ENCODE measurements at places on chromosomes 2 and 18.

GRCh38 chr2:71045151-71045550, 23.3 kb upstream of the NAGK start:
- no peak for DNase-seq

DNA sequence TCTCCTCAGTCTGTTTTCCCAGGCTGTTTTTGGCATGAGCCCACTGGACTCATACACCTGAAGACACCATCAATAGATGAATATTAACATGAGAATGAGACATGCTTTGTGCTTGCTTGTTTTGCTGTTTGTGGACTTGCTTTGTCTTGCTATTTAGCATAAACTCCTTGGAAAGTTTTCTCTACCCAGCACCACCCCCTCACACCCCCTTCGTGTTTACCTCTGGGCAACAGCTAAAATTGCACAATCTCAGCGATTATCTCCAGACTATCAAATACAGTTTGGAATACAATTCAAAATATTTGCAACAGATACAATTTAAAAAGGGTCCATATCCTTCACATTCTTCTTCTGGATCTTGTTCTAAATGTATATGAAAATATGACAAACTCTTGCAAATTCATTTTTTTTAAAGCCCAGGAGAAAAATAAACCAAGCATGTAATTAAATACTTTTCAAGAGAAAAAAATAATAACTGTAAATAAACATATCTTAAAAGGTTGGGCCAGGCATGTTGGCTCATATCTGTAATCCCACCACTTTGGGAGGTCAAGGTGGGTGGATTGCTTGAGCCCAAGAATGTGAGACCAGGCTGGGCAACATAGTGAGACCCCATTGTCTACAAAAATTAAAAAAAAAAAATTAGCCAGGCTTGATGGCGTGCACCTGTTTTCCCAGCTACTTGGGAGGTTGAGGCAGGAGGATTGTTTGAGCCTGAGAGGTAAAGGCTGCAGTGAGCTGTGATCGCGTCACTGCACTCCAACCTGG, 32.3 kb upstream of the PMAIP1 start:
- no peak for DNase-seq

DNA sequence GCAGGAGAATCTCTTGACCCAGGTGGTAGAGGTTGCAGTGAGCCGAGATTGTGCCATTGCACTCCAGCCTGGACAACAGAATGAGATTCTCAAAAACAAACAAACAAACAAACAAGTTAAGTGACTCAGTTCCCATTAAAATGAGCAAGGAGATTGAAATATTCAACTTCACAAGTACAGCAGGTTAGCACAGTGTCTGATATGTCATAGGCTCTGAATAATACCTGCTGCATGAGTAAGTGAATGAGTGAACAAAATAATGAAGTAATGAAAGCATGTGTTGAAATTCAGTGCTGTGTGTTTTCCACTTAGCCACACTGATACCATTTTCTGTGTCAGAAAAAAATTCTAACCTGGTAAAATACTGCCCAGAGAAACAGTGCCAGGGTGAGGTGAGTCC, 41.9 kb upstream of the SETBP1 start:
- no peak for DNase-seq

DNA sequence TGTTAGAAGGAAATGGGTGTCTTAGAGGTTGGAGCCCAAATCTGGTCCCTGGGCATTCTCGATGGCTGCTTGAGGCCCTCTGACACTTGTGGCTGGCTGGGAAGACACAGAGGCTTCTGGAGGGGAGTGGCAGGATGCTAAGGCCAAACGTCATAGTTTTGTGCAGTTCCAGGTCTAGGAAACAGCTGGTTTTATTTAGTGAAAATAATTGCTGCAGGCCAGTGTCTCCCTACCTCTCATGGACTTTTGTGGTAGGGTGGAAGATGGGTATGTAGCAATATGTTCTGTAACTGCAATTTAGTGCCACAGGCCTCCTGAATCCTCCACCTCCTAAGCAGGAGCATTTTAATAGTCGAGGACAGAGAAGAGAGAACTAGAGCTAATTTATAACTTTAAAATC, 32.2 kb upstream of the SPRED2 start:
- DNase-seq: no peak

DNA sequence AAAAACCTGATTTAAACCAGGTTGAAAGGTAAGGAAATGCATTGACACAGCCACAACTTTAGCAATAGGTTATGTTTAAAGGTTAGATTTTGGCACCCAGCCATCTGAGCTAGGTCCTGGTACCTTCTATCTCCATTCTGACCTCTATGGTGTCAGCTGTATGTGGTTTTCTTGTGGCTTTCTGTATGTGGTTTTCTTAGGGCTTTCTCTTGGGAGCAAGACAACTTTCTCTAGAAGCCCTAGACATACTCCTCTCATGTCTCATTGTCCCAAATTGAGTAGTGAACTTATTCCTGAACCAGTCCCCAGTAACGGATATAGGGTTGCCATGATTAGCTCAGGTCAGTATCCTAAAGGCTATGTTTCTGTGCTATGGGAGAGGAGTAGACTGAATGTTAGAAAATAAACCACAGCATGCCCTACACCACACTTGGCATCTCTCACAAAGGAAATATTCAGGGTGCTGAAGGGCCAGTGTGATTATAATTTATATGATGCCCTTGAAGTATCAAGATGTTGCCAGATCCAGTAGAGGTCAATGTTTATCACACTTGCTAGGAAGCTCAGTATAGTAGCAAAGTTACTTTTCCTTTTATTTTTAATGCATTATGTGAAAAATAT, 176.1 kb downstream of the CAPN13 start:
- no peak for DNase-seq

GRCh38 chr2:24853996-24854395, 60.8 kb downstream of the CENPO start:
- no peak for DNase-seq

DNA sequence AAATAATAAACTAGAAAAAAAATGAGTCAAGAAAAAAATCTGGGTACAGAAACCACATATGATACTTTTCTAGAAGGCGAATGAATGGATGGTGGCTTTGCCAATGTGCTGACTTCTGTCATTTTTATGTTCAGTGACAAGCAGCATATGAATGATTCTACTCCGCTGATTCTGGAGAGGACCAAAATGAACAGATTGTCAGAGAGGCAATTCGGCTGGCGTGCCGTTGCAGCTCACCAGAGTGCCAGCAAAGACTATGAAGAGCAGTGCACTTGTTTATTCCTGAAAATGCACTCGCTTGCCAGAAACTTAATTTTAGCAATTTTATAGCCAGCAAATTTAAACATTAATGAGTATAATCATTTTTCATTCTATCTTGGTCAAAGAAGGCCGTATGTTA, 105.9 kb upstream of the NYAP2 start:
- DNase-seq: no peak

GRCh38 chr18:37242091-37242490, 323.5 kb downstream of the CELF4 start:
- no peak for DNase-seq

DNA sequence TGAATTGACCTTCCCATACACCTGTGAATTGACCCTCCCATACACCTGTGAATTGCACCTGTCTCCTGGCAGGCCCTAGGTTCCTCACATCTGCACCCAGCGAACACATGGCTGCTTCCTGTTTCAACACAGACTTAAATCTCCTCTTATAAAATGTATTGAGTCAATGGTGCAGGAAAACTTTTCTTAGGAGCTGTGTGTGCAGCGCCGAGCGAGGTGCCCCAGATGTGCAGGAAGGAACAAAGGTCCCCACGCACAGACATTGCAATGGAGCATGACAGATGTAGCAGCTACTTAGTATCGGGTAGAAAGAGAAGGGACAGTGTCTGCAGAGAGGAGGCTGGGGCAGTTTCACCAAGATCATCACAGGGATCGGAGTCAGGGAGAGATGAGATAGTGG, 85.5 kb upstream of the PXDN start:
- no peak for DNase-seq

- no peak for DNase-seq
Observed at GRCh38 chr18:71327850-71328249, 1039.0 kb downstream of the SOCS6 start.

DNA sequence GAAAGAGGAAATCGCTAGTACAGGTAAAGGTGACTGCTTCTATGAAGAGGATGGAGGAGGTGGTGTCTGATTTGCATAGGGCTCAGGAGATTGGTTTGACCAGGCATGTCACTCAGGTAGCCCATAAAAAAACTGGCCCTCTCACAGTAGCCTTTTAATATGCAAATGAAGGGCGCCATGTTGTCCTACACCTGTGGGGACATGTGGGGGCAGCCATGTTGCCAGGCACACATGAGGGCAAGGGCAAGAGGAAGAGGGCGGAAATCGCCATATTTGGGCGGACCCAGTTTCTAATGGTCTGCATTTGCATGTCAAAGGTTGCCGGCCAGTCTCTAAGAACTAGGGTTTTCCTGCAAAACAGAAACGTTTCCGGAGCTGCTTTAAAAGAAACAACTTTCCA, 1330.6 kb downstream of the DSC3 start:
- peak; percentile 48 for DNase-seq
